ENCODE measurements at places on chromosomes 6 and 20.

DNA sequence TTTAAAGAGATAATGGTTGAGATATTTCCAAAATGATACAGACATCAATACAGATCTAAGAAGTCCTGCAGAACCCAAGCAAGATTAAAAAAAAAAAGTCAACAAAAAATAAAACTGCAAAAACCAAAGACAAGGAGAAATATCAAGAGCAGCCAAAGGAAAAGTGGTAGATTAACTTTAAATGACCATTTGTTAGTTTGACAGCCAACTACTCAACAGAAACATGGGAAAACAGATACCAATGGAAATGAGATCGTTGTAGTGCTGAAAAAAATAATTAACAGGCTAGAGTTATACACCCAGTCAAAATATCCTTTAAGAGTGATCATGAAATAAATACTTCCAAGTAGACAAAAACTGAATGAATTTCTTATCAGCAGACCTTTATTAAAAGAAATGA lies 10.5 kb upstream of the APMAP start:
- H3K4me1 ChIP-seq, result peaks cover 9% of the 10 kb centered on the region
- no peak for DNase-seq
- no peaks in the 10 kb centered on the region for H3K36me3 ChIP-seq
- H3K27ac ChIP-seq, result no peak overlapping the region
- H3K27me3 ChIP-seq, result no peaks in the 10 kb centered on the region

DNA sequence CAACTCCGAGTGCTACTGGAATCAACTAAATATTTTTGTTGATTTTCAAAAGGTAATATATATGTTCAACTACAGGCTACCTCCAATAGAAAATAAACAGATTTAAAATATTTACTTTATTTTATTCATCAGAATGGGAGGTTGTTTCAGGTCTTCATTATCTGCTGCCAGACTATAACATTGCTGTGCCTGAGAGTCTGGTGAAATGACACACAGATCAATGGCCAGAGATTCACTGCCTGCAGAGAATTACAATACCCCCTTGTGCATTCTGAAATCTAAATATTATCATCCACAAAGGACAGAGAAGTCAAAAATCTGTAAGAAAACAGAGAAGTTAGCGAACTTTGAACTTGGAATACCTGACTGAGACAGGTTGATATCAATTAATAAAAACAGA lies 667.8 kb upstream of the GJE1 start:
- H3K4me1 ChIP-seq, result no peaks in the 10 kb centered on the region
- H3K4me3 ChIP-seq, result no peak overlapping the region
- no peaks in the 10 kb centered on the region for H3K27me3 ChIP-seq
- H3K36me3 ChIP-seq, result no peaks in the 10 kb centered on the region
- no peak for DNase-seq
- H3K27ac ChIP-seq, result no peak overlapping the region

DNA sequence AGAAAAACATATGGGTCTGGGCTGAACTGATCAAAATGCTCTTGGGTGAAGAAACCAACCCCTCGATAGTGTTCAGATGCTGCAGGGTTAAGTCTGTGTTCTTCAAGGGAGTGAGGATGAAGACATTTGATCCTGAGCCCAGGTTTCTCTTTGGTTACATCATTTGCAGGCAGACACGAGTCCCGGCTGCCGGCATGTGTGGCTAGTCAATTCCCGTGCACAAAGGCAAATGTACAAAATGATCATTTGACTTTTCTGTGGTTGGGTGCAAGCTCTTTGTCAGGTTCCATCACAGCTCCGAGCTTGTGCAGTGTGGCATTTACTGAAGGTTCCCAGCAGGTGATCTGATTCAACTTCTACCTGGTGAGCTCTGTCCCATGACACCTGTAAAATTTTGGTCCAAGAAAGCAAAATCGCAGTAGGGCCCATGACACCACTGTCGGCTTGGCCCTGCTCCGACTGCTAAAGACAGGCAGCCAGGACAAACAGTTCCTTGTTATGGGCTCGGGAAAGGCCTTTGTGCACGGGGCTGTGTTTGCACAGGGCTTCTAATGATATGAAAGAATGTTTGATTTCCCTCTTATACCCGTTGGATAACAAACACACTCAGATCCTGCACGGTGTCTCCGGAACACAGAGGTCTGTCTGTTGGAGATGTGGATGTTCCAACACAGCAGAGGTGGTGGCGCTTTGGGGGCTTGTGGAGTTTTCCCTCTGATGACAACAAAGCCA lies 46.9 kb downstream of the GJA10 start:
- H3K27me3 ChIP-seq, result no peaks in the 10 kb centered on the region
- peaks cover 4% of the 10 kb centered on the region for H3K4me1 ChIP-seq
- no peaks in the 10 kb centered on the region for H3K36me3 ChIP-seq
- no peak for DNase-seq

GRCh38 chr6:49548613-49549304 lies 1.7 kb upstream of the C6orf141 start:
- H3K27ac ChIP-seq, result no peak overlapping the region
- H3K4me1 ChIP-seq, result no peaks in the 10 kb centered on the region
- DNase-seq, result no peak
- H3K4me3 ChIP-seq, result no peak overlapping the region
- H3K27me3 ChIP-seq, result no peaks in the 10 kb centered on the region

- no peak for DNase-seq
- H3K4me3 ChIP-seq, result no peak overlapping the region
- H3K27me3 ChIP-seq, result no peaks in the 10 kb centered on the region
- H3K36me3 ChIP-seq, result no peaks in the 10 kb centered on the region
- no peak overlapping the region for H3K27ac ChIP-seq
Observed at GRCh38 chr6:53752856-53753255, 41.9 kb upstream of the LRRC1 start.

DNA sequence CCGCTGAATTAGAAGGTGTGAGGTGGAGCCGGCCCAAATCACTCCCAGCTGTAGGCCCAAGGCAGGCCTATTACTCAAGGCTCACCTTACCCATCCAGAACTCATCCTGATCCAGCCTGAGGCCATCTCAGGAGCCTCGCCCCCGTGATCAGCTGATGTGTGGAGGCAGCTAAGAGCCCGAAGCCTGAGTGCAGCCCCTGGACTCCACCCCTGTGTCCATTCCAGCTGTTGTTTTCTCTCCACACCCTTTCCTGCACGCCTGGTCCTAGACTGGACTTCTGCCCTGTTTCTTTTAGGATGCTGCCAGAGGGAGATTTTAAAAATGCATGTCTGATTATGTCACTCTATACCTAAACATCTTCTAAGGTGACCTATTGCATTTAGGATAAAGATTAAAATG lies 124.7 kb upstream of the SUPT3H start:
- H3K36me3 ChIP-seq, result no peaks in the 10 kb centered on the region
- no peak overlapping the region for H3K27ac ChIP-seq
- no peak overlapping the region for H3K4me3 ChIP-seq
- no peak for DNase-seq

GRCh38 chr6:109717971-109718370 lies 26.9 kb downstream of the FIG4 start:
- H3K4me1 ChIP-seq, result peaks cover 2% of the 10 kb centered on the region
- DNase-seq, result no peak
- no peaks in the 10 kb centered on the region for H3K27me3 ChIP-seq

- H3K27me3 ChIP-seq, result no peaks in the 10 kb centered on the region
- H3K27ac ChIP-seq, result no peak overlapping the region
- no peaks in the 10 kb centered on the region for H3K4me1 ChIP-seq
- no peaks in the 10 kb centered on the region for H3K36me3 ChIP-seq
- no peak overlapping the region for H3K4me3 ChIP-seq
Observed at GRCh38 chr20:57609842-57610167, 10.4 kb downstream of the ZBP1 start.

DNA sequence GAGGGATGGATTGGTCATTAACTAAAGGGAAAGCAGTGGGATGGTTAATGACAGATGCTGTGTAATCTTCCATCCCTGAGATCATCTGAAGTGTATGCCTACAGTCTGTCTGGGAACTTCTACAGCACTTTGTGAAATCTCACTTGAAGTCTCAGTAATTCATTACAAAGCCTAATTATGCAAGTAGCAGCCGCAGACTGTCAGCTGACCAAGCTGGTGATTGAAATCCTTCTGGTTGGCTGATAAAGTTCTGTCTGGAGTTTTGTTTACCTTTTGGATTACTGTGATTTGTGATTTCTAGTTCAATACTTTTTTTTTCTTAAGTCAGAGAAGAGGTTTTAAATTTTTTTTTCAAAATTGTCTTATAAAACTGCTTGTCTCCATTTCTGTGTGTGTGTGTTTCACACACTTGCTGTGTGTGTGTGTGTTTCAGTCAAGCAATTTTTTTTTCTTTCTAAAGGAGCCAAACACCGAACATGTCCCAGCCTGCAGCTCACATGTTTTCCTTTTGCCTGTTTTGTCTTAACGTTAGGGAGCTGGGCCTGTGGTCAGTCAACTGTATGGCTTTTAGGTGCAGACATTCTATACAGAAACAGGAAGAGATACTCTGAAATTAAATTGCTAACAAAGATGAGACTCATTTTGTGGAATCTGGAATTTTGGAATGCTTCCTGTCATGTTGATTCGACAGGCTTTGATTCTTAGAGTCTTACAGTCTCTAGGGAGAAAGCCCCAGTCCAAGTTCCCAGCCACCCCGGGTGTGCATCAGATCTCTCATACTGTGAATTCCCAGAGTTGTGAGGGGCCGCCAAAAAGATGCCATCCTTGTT lies 28.5 kb upstream of the ADGRF4 start:
- H3K4me3 ChIP-seq, result no peak overlapping the region
- H3K27ac ChIP-seq, result no peak overlapping the region
- no peak for DNase-seq
- no peaks in the 10 kb centered on the region for H3K27me3 ChIP-seq

GRCh38 chr6:45310118-45310788 lies 17.9 kb upstream of the RUNX2 start:
- DNase-seq, result no peak
- no peaks in the 10 kb centered on the region for H3K27me3 ChIP-seq
- no peak overlapping the region for H3K27ac ChIP-seq
- no peaks in the 10 kb centered on the region for H3K4me1 ChIP-seq
- no peak overlapping the region for H3K4me3 ChIP-seq

- no peak overlapping the region for H3K4me3 ChIP-seq
- H3K36me3 ChIP-seq, result no peaks in the 10 kb centered on the region
- no peak overlapping the region for H3K27ac ChIP-seq
- DNase-seq, result no peak
- H3K4me1 ChIP-seq, result peaks cover 3% of the 10 kb centered on the region
Observed at GRCh38 chr6:156597095-156597494, 180.1 kb upstream of the ARID1B start.

- no peaks in the 10 kb centered on the region for H3K4me1 ChIP-seq
- no peak overlapping the region for H3K4me3 ChIP-seq
- no peak for DNase-seq
Observed at GRCh38 chr20:5973971-5974370, 23.5 kb downstream of the MCM8 start.

GRCh38 chr6:128515550-128516513 lies 4.6 kb downstream of the PTPRK start:
- no peak for DNase-seq
- H3K27ac ChIP-seq, result no peak overlapping the region
- no peaks in the 10 kb centered on the region for H3K36me3 ChIP-seq
- H3K4me3 ChIP-seq, result no peak overlapping the region
- H3K27me3 ChIP-seq, result no peaks in the 10 kb centered on the region

DNA sequence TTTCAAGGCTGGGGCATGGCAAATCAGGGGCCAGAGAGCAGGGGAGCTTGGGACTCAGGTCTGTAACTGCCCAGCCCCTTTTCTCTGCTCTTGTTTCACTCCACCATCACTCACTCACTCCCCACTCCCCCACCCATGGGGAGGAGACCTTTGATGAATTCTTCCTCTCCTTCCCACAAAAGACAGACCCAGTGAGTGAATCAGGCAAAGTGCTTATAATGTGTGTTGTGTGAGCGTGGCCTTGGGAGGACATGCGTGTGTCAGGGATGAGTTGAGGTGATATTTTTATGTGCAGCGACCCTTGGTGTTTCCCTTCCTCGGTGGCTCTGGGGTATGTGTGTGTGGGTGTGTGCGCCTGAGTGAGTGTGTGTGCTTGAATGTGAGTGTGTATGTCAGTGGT lies 1.0 kb upstream of the CUL9 start:
- no peak for DNase-seq
- H3K4me3 ChIP-seq, result no peak overlapping the region
- no peaks in the 10 kb centered on the region for H3K27me3 ChIP-seq
- H3K27ac ChIP-seq, result no peak overlapping the region

DNA sequence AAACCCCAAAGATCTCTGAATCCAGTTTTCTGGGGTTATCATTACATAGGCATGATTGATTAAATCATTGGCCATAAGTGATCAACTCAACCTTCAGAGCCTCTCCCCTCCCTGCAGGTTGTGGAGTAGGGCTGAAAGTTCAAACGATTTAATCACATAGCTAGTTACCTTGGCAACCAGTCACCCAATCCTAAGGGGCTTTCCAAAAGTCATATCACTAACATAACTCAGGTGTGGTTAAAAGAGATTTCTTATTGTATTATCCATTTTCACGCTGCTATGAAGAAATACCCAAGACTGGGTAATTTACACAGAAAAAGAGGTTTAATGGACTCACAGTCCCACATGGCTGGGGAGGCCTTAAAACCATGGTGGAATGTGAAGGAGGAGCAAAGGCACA lies 935.1 kb upstream of the SLC35B3 start:
- H3K36me3 ChIP-seq, result no peaks in the 10 kb centered on the region
- no peaks in the 10 kb centered on the region for H3K4me1 ChIP-seq
- H3K27me3 ChIP-seq, result no peaks in the 10 kb centered on the region
- no peak overlapping the region for H3K27ac ChIP-seq
- no peak overlapping the region for H3K4me3 ChIP-seq

- no peak overlapping the region for H3K27ac ChIP-seq
- H3K36me3 ChIP-seq, result no peaks in the 10 kb centered on the region
- DNase-seq, result no peak
- no peak overlapping the region for H3K4me3 ChIP-seq
Observed at GRCh38 chr6:139254196-139254595, 37.6 kb downstream of the TXLNB start.

DNA sequence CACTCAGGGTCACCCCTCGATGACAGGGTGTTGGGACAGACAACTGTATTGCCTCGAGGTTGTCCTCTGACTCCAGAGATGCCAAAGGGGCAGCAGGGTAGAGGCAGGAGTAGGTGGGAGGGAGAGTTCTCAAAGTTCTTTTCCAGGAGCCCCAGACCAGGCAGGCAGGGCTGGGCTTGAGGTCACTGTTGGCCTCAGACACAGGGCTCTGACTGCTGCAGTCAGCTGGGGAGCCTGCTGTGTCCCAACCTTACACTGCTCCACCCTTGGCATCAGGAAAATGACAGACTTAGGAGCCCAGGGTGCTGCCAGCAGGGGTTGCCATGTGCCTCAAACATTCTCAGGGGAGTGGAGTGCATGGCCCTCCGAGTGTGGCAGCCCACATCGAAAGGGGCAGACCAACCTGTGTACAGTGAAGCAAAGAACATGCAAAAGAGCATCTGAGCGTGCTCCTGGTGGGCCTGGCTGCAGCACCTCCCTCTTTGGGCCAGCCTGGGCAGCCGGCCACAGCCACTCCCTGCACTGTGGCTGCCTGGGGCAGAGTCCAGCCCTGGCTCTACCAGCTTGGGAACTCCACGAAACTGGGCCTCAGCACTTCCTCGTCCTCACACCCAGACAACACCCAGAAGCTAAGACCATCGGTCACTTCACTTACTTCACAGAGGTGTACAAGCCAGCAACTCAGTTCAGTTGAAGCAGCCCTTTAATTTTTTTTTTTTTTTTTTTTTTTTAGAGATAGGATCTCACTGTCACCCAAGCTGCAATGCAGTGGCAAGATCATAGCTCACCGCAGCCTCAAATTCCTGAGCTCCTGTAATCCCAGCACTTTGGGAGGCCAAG lies 24.0 kb downstream of the C6orf132 start:
- DNase-seq, result no peak
- no peak overlapping the region for H3K4me3 ChIP-seq
- H3K27ac ChIP-seq, result no peak overlapping the region

Data from ovary (tissue), 10 donors.